ENCODE measurements at places on chromosomes 1 and 21.

- no peak for DNase-seq
Measured at GRCh38 chr1:9843576-9843945, 19.8 kb upstream of the CLSTN1 start.

DNA sequence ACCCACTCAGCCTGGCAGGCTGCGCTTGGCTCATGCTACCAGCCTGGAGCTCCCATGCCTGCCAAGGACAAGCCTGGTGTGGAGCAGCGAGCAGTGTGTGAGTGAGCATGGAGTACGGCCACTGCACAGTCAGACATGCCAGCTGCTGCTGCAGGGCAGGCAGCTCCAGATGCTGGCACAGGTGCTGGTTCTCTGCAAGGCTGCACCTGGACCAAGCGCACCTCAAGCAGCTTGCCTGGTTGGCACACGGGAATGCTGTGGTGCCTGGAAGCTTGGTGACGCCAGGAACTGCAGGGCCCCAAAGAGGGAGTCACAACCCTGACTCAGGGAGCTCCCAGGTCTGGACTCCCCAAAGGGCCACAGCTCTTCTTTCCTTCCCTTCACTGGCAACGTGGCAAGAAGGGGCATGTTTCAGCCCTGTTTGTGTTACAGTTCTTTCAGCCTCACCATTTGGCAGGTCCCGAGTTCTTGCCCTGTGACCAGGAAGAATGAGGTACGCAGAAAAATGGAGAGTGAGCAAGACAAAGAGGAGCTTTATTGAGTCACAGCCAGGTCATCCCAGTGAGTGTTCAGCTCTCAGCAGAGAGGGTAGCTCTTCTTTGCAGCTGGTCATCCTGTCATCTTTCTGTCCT lies 26.1 kb downstream of the ACOT7 start:
- DNase-seq = no peak

GRCh38 chr1:84298684-84299535 lies 2.6 kb upstream of the SAMD13 start:
- DNase-seq = peak; percentile 45

DNA sequence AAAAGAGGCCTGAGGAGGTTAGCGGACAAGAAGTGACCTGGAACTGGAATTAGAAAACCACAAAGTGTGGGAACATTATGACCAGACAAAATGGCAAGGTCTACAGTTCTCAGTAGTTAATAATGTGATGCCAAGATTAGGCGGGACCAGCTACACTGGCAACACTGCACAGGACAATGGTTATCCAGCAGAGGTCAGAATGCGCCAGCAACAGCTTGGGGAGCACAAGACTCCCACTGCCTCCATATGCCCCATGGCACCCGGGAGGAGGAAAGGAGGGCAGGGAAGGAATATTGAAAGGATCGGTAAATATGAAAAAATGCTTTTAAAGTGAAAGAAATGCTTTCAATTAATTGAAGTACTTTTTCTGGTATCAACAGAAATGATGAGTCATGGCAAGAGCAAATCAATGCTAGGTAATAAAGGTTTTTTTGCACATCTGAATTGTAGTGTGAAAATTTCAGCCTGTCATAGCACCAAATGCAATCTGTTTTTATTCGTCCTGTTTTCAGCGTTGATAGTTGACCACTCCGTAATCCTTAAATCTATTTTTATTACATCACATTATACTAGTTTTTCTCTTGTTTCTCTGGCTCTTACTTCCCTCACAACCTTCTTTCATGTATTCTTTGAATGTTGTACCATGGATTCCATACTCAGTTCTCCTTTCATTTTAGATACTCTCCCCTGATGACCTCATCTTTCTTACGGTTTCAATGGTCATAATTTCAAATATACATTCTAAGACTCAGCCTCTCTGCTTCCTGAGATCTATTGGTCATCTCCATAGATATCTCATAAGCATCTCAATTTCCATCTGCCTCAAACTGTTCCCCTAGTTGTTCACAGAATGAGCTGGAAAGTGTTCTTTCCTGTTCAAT lies 30.7 kb downstream of the VCAM1 start:
- no peak for DNase-seq

DNA sequence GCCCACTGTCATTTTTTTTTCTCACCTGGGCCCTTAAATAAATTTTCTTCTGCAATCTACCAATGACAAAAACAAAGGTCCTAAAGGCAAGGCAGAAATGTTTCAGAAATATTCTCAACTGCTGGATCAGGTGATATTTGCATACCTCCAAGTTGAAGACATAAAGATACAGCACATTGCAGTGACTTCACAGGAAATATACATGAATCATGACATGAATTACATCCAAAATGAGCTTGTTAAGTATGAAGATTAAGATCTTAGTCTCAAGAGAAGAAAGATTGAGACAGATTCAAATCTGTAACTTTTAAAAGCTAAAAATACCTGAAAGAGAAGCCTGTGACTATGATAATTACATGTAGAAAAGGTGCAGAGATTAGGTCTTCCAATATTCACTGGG lies 207.8 kb downstream of the SIPA1L2 start:
- DNase-seq = no peak

- no peak for DNase-seq
Measured at GRCh38 chr1:217673387-217673786, 42.2 kb downstream of the SPATA17 start.

GRCh38 chr1:180595966-180596365 lies 35.9 kb upstream of the XPR1 start:
- DNase-seq = no peak

All from SW 1271 (cell line).